AG10803 (cell line): ENCODE measurements at places on chromosomes 7 and 10.

GRCh38 chr10:11921800-11922392 is 98.7 kb downstream of the PROSER2 start:
- no peak for DNase-seq

GRCh38 chr10:30155401-30155800 is 96.0 kb upstream of the JCAD start:
- DNase-seq = no peak

DNA sequence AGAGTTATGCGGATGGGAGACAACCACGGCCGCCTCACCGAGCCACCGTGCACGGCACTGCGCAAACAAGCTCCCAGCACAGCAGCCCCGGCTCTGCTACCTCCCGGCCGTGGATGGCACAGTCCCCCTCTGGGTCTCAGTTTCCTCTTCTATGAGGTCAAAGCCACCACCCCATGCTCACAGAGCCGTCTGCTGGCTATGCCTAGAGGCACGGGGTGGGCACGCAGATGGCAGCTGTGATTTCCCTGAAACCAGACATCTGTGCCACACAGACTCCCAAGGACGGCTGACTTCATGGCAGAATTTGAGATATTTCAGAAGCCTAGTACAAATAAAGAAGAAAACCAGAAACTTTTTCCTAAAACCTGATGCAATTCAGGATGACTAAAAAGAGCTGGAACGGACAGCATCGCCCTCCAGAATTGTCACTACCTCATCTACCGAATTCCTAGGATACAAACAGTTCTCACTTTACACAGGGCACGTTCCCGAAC is 73.2 kb downstream of the AMZ1 start:
- DNase-seq = peak; percentile 46

- DNase-seq = no peak
These were observed 41.0 kb upstream of the WASL start for GRCh38 chr7:123789817-123790216.

- DNase-seq = peak; percentile 7
These were observed 1.3 kb downstream of the THSD7A start for GRCh38 chr7:11830582-11831155.

DNA sequence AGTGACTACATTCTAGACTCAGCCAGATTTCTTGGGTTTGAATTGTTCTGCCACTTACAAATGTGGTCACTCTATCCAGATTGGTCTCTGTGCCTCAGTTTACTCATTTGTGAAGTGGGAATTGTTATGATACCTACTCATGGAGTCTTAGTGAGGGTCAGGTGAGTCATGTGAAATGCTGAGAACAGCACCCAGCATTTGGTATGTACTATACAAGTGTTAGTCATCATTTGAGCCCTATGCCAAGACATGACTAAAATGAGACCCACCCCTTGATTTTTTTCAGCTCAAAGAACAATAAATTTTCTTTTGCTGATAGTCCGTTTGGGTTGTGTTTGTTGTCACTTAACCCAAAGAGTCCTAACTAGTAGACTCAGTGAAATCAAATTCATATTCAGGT is 92.8 kb downstream of the CHN2 start:
- DNase-seq = peak; percentile 41

GRCh38 chr10:7667262-7668141 is 736 bp upstream of the ITIH5 start:
- DNase-seq = no peak
